Epithelial cell of esophagus (primary cell): ENCODE measurements at places on chromosomes 5 and 9.
A peak's percentile ranks its signal among the peaks of the same experiment; 100 is the strongest.

GRCh38 chr9:99360026-99360425 is 137.9 kb downstream of the SEC61B start:
- no peak for DNase-seq

GRCh38 chr5:61624553-61625136 is 292.6 kb downstream of the ZSWIM6 start:
- no peak for DNase-seq

DNA sequence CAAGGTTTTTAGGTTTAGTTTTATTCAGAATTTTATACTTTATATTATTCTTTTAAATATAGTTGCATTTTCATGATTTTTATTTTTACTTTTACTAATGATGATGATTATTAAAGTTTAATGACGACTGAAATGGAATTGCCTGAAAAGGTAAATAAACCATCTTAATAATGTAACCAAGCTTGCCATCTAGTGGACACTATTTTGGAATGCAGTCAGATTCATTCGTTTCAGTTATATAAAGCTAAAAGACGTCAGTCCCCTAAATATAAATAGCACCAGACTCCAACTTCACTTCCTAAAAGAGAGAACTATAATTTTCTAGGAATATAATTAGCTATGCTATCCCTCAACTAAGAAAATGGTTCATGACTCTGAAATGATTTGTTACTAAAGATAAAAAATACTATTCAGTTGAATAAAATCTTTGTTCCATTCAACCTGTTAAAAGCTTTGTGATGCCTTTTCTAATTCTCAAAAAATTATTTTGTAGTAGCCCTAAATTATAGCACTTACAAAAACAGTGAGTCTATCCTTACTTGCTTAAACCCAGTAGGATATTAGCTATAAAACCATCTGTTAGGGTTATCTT is 19.9 kb downstream of the ABITRAM start:
- peak; percentile 63 for DNase-seq

GRCh38 chr9:129981180-129981907 is 61.6 kb downstream of the FNBP1 start:
- no peak for DNase-seq

GRCh38 chr5:19125956-19126713 is 861.9 kb downstream of the CDH18 start:
- peak; percentile 56 for DNase-seq

DNA sequence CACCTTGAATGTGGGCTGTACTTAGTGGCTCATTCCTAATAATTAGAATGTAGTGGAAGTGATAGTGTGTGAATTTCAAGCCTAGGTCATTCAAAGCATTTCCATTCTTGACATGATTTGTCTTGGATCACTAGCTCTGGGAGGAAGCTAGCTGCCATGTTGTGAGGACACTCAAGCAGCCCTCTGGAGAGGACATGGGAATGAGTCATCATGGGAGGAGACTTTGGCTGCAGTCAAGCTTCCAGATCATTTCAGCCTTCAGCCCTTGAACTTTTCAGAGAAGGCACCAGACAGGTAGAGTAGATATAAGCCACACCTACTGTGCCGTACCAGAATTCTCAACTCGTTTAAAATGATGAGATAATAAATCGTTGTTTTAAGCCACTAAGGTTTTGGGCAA is 506.9 kb downstream of the ZNF608 start:
- no peak for DNase-seq
